Stimulated activated CD4-positive, alpha-beta T cell treated with anti-CD3 and anti-CD28 coated beads, Interleukin-4, amount 100 ng/mL, for 48 hours (primary cell): ENCODE measurements at places on chromosomes 3 and 15.

DNA sequence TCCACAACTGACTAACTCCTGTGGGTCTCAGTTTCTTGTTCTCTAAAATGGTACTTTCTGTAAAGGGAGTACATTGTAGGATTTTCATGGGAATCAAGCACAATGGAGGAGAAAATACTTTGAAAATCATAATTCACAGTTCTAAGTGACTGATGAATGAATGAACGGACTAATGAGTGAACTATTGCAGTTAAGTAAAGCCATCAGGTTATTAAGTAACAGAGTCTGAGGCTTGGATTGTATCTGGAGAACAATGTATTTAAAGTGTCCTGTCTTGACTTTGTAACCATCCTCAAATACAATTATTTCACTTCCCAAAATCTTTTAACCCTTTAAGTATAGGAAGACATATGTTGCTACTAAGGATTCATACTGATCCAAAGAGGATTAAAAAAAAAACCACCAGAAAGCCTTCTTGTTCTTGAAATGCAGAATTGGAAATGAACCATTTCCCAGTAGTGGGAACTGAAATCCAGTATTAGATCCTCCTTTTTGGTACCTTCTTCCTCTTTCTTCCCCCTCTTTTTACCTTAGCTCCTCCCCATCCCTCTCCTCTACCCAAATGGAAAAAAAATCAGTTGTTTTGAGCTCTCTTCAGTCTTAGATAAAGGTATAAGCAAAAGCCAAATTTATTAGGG is 13.2 kb upstream of the BCL6 start:
- no peak for DNase-seq

DNA sequence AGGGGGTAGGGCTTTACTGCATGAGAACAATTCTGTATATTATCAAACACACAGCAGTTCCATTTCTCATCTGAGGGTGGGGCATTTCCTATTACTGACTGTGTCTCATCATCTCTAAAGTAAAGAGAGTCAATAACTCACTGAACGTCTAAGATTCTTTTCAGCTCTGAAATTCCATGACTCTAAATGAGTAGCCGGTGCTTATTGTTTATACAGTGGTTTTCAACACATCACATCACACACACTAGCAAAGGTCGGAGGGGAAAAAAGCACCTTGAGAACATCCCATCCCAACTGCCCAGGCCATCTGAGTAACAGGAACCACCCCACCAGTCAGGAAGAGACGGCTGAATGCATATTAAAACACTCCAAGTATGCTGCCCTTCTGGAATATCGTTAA is 196.0 kb downstream of the SUCLG2 start:
- no peak for DNase-seq

- DNase-seq: no peak
Observed at GRCh38 chr3:159458010-159458409, 530.6 kb upstream of the IL12A start.

GRCh38 chr3:4001976-4002375 is 202.7 kb downstream of the LRRN1 start:
- no peak for DNase-seq

- no peak for DNase-seq
Observed at GRCh38 chr3:161420746-161421145, 49.4 kb upstream of the SPTSSB start.

GRCh38 chr3:30622790-30623189 is 16.4 kb downstream of the TGFBR2 start:
- no peak for DNase-seq

GRCh38 chr3:9019259-9019961 is 56.1 kb upstream of the RAD18 start:
- DNase-seq: no peak

- no peak for DNase-seq
Observed at GRCh38 chr3:188262913-188263683, 109.1 kb downstream of the LPP start.

DNA sequence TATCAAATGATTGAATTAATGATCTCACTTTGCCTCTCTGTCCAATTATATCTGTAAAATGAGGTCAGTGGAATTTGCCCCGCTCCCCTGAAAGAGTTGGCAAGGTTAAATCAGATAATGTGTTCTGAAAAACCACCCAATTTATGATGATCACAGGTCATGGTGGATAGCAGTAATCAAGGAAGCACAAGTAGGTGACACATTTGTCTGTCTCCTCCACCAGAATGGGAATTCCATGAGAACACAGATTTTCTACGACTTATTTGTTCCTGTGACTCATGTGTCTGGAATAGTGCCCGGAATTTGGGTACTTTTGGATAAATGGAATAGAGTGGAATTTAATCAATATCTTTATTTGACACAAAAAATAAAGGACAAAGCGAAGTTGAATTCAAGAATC is 220.9 kb upstream of the SUCLG2 start:
- no peak for DNase-seq

GRCh38 chr3:70358978-70359580 is 46.6 kb upstream of the MDFIC2 start:
- DNase-seq: no peak

- no peak for DNase-seq
Observed at GRCh38 chr3:59456852-59457485, 407.1 kb upstream of the CFAP20DC start.

- no peak for DNase-seq
Observed at GRCh38 chr3:59839810-59840515, 790.1 kb upstream of the CFAP20DC start.

- DNase-seq: no peak
Observed at GRCh38 chr15:51706291-51706690, 25.0 kb downstream of the SCG3 start.

- DNase-seq: no peak
Observed at GRCh38 chr3:69104586-69104985, 17.8 kb downstream of the LMOD3 start.

DNA sequence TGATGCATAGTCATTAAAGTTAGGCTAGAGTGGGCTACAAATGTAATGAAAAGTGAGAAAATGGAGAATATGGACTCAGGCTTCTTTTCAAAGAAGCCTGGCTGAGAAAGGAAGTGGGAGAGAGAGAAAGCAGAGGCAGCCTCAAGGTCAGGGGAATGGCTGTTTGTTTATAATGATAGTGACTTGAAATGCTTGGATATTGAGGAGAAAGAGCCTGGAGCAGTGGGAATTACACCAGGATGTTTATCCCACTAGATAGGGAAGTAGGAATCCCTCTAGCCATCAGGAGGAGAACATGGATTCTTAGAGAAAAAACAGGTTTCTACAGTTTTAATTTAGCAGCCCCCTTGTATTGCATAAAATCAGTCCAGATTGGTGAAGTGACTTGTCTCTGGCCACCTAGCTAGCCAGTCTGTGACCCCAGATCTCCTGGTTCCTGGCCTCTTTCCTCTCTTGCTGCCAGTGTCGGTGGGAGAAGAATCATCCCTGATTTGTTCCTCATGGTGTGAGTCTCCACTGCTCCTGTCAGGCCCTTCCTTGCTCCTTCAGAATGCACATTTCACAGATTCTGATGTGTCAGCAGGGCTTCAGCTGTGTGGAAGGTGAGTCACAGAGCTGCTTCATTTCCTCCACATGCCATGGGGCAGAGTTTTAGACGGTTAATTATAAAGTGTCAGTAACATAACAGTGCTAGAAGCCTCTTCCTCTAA is 32.9 kb downstream of the SEMA6D start:
- no peak for DNase-seq

- no peak for DNase-seq
Observed at GRCh38 chr15:86590461-86590860, 510.8 kb downstream of the AGBL1 start.

GRCh38 chr3:56990641-56991015 is 69.8 kb upstream of the SPATA12 start:
- no peak for DNase-seq

- no peak for DNase-seq
Observed at GRCh38 chr3:72312339-72312738, 527.4 kb upstream of the PROK2 start.

DNA sequence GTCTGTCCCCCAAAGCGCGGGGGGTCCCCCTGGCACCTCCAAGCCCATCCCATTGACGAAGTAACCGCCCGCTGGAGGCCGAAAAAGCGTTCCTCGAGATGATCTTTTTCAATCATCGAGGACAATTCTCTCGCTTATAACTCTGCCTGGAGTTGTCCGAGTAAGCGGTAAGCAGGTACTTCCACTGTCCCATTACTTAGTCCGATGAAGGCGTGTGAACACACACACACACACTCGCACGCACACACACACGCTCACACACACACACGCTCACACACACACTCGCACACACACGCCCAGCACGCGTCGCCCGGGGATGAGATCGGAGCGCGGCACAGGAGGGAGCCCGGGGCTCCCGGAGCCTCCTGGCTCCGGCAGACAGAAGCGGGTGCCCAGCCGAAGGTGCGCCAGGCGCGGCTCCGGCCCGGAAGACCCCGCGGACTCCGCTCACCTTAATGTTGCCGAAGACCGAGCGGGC is 430 bp downstream of the SLCO2A1 start:
- DNase-seq: no peak

DNA sequence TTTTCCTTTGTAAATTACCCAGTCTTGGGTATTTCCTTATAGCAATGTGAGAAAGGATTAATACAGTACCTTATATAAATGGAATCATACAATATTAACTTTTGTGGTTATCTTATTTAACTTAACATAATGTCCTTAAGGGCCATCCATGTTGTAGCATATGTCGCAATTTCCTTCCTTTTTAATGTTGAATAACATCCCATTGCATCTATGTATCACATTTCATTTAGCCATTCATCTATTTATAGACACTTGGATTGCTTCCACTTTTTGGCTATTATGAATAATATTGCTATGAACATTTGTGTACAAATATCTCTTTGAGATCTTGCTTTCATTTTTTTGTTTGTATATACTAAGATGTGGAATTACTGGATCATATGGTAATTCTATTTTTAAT is 342.2 kb downstream of the PDCD6IP start:
- DNase-seq: no peak

DNA sequence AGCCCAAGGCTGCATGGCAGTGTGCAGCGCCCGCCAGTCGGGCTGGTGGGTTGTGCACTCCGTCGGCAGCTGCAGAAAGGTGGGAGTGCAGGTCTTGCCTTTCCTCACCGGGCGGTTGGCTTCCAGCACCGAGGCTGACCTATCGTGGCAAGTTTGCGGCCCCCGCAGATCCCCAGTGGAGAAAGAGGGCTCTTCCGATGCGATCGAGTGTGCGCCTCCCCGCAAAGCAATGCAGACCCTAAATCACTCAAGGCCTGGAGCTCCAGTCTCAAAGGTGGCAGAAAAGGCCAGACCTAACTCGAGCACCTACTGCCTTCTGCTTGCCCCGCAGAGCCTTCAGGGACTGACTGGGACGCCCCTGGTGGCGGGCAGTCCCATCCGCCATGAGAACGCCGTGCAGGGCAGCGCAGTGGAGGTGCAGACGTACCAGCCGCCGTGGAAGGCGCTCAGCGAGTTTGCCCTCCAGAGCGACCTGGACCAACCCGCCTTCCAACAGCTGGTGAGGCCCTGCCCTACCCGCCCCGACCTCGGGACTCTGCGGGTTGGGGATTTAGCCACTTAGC is 4.3 kb downstream of the ISL2 start:
- no peak for DNase-seq

DNA sequence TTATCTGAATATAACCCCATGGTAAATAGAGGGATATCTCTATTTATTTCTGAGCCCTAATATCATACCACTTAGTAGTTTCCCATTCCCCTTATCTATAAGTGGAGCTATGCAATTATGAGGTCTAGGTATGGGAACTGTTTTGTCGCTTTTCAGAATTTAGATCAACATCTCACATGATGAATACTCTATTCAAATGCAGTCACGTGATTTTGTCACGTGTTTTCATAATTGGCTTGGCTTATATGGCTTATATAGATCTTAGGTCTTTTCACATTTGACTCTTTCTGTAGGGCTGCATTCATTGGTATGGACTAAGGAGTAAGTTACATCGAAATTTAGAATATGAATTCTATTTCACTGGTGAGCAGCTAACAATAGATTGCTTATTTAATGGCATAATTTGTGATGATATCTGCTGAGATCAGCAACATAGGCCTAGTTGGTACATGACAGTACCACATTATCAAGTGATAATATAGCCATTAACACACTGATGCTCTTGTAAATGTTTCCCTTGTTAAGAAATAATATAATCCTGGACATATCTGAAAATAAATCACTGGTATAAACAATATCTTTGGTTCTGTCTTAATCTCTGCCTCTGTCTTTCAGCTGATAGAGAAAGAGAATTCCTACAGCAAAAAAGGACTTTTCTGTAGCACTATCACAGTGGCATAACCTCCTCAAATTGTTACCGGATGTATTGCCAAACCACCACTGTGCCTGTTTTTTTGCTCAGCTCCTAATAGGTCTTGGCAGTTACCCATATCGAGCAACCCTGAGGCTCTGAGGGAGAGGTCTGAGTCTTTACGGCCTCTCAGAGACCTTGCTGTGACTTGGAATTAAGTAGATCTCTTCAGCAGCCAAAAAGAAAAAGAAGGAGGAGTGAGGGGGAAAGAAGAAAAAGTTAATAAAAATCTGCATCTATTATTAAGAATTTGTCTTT is 357.1 kb downstream of the ZPLD1 start:
- DNase-seq: no peak

- no peak for DNase-seq
Observed at GRCh38 chr3:186453531-186453930, 90.6 kb downstream of the CRYGS start.

DNA sequence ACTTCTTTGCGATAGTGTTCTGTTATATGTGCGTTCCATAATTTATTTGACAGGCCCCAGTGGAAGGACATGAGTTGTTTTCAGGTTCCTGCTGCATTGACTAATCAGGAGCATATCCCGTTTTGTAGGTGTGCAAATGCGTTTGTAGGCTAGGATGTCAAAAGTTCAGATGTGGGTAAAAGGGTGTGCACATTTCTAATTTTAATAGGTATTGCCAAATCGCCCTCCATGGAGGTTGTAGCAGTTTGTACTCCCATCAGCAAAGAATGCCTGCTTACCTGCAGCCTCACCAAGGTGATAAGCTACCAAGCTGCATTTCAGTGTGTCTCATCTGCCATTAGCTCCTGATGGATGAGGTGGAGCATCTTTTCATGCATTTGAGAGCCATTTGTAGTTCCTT is 36.3 kb downstream of the KLF13 start:
- DNase-seq: no peak

GRCh38 chr3:24355806-24356205 is 138.8 kb downstream of the THRB start:
- DNase-seq: no peak
